ENCODE measurements at places on chromosomes 7 and 10.

GRCh38 chr10:98361131-98362025 is 53.6 kb downstream of the PYROXD2 start:
- peak; percentile 75 for DNase-seq

DNA sequence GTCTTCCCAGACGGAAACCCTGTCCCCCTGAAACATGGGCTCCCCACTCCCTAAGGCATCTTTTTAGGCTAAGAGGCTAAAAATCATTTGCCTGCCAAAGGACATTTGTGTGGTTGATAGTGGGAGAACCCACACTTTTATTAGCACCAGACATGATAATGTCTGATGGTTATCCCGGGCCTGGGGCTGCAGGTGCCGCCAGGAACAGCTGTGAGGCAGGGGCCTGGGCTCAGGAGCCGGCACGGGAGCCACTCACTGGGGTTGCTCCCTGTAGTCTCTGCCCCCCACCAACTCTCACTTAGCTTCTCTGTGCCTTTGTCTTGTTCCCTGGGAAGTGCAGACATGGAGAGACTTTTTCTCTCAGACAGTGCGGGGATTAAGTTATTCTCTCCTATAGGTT is 193.6 kb downstream of the GLRX3 start:
- no peak for DNase-seq

GRCh38 chr7:81627536-81628287 is 142.1 kb downstream of the HGF start:
- no peak for DNase-seq

DNA sequence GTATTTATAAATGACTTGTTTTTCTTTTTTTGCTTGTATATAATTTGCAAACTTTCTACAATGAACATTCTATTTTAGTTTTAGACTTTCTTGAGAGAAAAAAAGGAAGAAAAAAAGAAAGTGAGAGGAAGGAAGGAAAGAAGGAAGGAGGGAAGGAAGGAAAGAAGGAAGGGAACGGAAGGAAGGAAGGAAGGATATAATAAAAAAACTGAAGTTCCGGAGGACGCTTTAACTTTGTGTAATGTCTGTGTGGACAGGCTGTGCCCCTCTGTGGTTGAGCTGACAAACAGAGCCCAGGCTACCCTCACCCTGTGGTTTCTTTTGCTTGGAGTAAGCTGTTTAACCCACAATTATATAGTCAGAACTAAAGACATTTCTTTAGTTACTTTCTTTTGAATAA is 108.7 kb downstream of the SEMA3D start:
- no peak for DNase-seq

GRCh38 chr10:42755028-42755451 is 27.6 kb upstream of the BMS1 start:
- no peak for DNase-seq

DNA sequence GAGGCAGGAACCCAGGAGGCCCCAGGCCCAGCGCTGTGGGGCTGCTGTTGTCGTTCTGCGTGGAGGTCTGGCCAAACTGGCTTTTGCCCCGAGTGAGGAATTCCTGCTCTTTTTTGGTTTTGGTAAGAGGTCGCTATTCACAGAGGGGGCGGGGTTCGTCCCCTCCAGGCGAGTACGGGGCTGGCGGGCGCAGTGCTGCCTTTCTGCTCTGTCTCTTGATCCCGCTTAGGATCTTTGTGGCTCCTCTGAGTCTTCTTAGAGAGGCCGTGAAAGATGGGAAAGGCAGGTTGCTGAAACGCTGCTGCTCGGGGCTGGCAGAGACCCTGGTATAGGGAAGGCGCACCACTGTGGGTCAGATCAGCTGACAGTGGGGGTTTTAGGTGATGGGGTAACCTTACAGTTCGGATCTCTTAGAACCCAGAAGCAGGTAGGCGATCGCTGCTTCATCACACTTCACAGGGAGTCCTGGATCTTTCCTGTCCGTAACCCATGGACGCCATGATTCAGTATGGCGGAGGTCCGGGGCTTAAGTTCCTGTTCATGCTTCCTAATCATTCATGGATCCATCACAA is 136.7 kb downstream of the KIF20B start:
- DNase-seq = no peak

GRCh38 chr7:158477866-158478265 is 109.8 kb downstream of the PTPRN2 start:
- no peak for DNase-seq

- no peak for DNase-seq
Measured at GRCh38 chr10:44459671-44460070, 74.8 kb upstream of the CXCL12 start.

- DNase-seq = no peak
Measured at GRCh38 chr10:35012781-35013180, 77.4 kb downstream of the CUL2 start.

- DNase-seq = no peak
Measured at GRCh38 chr10:77074104-77074624, 563.4 kb downstream of the KCNMA1 start.

DNA sequence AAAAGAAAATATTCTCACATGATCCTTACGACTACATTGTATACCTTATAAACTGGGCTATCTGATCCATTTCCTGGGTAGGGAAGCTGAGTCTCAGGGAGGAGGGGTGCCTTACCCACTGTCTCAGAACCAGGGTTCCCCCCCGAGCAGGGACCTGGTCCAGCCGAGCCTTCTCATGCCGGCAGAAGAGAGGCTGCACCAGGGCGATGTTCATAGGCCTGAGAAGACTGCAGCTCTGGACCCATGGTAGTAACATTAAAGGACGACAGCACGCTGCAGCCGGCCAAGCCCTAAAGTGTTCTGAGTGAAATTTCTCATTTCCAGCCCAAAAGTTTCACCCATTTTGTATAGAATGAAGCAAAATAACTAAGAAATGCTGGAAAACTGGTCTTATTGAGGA is 163.0 kb upstream of the TNS3 start:
- DNase-seq = no peak

DNA sequence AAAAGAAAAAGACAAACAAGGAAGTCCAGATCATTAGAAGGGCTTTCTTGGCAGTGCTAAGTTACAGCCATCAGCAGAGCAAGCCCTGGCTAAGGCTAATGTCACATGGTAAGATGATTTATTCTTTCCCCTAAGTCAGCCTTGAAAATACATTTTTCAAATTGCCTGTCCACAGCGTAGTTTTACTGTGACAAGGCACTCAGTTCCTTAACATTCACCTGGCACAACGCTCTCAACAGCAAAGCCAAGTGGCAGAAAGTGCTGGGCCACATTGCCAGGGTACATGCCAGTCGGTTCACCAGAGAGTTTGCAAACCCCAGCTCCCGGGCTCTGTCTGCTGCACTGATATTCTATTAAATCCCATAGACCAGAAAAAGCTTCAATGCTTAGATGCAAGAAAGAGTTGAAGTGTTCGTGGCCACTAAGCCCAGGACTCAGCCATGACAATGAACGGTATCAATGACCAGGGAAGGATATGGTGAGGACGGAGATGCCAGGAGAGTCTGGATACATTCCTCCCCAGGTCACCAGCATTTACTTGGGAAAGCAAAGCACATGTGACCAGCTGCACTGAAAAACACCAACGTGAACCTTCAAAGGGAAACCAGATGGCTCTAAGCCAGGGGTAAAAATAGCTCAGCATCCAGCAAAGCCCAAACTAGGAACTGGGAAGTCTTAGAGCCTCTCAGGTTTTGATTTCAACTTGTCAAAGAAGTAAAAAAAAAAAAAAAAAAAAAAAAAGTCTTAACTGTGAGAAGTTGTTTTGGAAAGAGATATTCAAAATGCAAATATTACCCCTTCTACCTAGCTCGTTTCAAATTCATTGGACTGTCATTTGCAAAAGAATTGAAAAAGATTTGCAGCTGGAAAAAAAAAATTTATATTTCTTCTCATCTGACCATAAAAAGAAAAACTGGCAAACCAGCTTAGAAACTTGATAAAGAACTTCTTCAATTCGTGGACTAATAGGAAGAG is 23.9 kb upstream of the MPP7 start:
- DNase-seq = no peak

DNA sequence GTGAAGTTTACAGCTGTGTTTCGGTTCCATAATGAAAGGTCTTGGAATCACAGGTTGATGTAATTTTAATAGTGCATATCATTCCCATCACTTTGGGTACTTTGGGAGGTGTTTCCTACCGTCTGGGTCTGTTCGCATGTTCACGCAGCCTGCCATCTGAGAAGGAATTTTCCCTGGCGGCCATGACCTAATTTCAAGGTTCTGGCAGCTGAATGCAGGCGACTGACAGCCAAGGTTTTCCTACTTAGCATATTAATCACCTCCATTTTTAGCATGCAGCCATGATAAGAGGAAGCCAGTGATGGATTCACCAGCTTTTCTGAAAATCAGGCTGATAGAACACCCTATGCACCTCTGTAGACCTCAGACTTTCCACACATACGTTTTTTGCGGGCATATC is 319.1 kb upstream of the TMEM229A start:
- DNase-seq = no peak

DNA sequence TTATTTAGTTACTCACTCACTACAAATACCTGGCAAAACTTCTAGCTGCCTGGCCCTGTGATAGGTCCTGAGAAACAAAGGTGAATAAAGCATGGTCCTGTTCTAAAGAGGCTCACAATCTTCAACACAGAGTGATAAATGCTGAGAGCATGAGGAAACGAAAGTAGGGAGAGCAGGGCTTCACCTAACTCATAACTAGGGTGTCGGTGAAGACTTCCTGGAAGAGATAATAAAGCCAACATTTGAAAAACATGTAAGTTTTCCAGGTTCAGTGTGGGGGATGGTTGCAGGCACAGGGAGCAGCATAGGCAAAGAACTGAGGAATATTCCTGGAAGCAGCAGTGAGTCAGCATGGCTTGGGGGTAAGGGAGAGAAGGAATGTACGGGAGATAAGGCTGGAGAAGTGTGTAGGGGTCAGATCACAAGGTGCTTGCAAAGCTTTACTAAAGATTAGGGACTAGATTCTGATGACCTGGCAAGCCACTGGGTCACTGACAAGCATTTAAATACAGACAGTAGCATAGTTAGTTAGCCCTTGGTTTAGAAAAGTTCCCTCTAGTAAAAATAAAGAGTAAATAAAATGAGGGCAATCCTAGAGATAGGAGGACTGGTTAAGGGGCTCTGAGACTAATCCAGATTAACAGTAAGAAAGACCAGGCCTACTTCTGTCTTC is 5.1 kb downstream of the KEL start:
- DNase-seq = no peak

DNA sequence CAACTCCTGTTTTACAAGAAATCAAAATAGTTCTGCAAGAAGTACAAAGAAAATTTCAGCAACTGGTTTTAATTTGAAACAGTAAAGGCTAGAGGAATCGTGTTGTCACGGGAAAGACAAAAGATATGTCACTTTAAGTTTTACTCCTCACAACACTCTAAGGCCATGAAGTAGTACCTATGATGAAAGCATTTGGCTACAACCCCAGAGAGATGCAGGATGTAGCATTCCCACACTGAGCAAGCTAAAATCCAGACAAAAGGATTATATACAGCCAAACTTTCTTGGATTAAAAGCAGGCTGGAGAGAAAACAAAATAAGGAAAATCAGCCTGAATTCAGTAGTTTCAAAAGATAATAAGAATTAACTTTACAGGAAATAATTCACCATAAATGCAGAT is 245.5 kb upstream of the STEAP1 start:
- no peak for DNase-seq

GRCh38 chr7:122791959-122792545 is 89.3 kb upstream of the RNF148 start:
- DNase-seq = no peak

- no peak for DNase-seq
Measured at GRCh38 chr7:117937753-117938483, 64.7 kb upstream of the CTTNBP2 start.

- DNase-seq = no peak
Measured at GRCh38 chr7:1200045-1200444, 32.6 kb upstream of the UNCX start.

GRCh38 chr10:101140950-101141615 is 10.0 kb downstream of the TLX1 start:
- no peak for DNase-seq

- no peak for DNase-seq
Measured at GRCh38 chr7:24617957-24618616, 44.8 kb downstream of the PALS2 start.

- DNase-seq = peak; percentile 28
Measured at GRCh38 chr7:50826371-50827172, 43.9 kb upstream of the GRB10 start.

DNA sequence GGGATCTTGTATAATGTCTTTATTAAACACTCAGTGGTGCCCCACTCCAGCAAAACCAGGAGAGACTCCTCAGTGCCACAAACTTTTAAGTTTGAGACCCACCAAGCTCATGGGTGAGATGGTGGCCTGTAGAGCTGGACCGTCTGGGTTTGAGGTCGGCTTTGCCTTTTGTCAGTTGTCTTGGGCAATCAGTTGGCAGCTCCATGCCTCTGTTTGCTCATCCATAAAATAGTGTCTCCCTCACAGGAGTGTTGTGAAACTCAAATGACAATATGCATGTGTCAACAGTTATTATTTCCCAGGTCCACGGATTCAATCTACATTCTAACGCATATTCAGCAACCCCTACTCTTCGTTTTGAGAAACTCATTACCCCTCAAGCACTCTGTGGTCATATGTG is 367.8 kb upstream of the C7orf33 start:
- no peak for DNase-seq

GRCh38 chr7:27941522-27941921 is 201.6 kb downstream of the TAX1BP1 start:
- no peak for DNase-seq

GRCh38 chr10:70459774-70460490 is 18.5 kb upstream of the NODAL start:
- no peak for DNase-seq

DNA sequence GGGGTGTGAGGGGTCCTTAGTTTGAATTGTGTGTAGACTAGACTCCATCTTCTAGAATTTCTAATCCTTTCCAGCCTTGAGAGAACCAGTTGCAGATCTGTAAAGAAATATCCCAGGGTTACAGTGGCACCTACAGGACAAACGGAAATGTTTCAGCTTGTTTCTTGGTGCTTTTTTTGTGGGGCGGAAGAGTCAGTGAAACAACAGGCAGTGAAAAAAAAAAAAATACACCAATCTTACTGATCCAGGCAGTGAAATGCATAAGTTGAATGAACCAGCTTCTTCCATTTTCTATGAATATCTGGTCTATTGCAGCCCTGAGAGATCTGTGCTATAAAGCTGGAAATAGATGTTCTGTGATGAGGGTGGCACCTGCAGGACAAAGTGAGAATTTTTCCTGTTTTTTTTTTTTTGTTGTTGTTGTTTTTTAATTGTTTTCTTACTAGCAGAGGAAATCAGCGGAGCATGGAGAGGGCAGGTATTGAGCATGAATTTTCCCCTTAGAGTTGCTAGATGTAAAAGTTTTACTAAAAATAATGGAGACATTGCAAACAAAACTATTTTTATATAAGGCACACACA is 81.9 kb upstream of the DYNC1I1 start:
- peak; percentile 13 for DNase-seq

DNA sequence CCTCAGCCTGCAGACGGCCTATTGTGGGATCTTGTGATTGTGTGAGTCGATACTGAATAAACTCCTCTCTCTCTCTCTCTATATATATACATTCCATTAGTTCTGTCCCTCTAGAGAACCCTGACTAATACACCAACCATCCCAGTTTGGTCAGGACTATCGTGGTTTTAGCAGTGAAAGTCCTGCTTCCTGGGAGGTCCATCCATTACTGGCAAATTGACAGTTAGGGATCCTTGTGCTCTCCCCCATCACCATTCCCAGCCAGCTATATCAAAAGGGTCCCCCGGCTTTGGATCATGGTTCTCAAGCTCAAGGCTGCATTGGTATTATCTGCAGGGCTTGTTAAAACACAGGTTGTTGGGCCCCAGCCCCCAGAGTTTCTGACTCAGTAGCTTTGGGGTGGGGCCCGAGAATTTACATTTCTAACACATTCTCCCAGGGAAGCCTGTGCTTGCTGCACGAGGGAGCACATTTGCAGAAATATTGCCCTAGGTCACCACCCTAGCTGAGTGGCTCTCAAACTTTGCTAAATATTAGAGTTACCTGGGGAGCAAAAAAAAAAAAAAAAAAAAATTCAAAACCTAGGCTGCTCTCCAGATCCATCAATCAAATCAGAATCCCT is 899.1 kb upstream of the AUTS2 start:
- DNase-seq = no peak

All from stimulated activated naive CD8-positive, alpha-beta T cell treated with anti-CD3 and anti-CD28 coated beads, Interleukin-15, amount 100 ng/mL, for 72 hours (primary cell).